ENCODE measurements at places on chromosomes 11 and 22.

GRCh38 chr11:76148941-76149613 is 57.2 kb downstream of the WNT11 start:
- no peak for DNase-seq

DNA sequence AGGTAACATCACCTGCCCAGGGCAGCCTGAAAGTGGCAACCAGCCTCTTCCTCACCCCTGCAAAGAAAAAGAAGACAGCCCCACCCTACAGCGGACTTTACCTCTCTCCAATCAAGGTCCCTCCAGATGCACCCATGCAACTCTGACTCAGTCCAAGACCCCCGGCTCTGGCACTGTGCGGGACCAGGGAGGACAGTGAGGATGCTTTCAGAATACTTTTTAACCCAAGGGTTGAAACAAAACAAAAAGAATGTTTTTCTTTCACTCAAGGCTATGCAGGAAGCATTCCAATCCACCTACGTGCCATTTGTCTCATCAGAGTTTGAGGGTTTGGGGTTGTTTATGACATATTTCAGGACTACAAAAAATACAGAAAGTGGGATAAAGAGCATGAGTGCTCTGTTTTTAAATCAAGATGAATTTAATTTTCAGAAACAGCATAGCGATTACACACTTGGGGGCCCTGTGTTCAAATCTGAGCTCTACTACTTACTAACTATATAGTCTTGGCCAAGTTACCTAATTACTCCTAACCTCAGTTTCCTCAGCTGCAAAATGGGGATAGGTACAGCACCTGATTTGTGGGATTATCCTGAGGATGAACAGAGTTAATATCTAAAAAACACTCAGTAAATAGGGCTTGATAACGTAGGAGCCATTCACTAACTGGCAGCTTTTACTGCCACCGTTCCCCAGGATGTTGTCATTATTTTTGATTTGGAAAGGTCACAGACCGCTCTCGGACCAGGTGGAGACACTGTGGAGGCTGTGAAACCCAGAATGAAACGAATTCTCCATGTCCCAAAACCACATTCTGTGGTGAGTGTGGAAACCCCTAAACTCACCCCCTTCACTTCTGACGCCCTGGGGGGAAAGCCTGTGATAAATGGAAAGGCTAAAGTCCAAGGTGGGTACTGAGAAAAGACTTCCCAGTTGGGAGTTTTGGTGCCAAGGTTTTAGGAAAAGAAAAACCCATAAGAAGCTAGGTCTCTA is 5.6 kb downstream of the PLAAT3 start:
- no peak for DNase-seq

GRCh38 chr11:45098929-45099328 is 47.5 kb upstream of the PRDM11 start:
- no peak for DNase-seq

GRCh38 chr22:26762503-26763472 is 105.4 kb downstream of the MIAT start:
- no peak for DNase-seq

GRCh38 chr11:85089654-85090053 is 537.5 kb downstream of the DLG2 start:
- no peak for DNase-seq

- DNase-seq: no peak
Measured at GRCh38 chr11:65207918-65208784, 26.4 kb downstream of the CAPN1 start.

DNA sequence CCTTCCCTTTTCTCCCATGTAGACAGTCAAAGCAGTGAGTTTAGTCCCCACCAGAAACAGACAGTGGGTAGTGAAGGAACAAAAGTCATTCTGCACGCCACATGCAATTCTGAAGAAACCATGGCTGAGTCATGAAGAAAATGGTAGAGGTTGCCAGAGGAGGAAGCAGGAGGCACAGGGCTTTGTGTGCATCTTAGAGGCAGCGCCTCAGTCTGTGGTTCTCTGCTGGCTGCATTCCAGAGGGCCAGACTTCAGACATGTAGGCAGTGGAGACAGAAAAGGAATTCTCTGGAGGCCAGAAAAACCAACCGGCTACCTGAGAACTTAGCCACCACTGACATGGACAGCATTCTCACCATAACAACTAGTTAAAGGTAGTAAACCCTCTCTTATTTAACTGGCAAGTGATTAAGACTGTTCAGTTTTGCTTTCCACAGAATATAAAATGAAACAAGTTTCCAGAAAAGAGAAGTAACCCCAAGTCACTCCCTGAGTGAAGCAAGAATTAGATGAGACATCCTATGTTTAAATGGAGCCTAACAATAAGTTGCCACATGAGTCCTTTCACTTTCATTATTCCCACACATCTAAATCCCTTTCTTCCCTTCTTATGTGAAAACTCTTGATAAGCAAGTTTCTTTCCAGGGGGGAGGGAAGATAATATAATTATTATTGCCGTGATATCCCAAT is 556.1 kb downstream of the SOX6 start:
- DNase-seq: peak; percentile 22

GRCh38 chr22:50505776-50506610 is 1.5 kb downstream of the LMF2 start:
- no peak for DNase-seq

- DNase-seq: no peak
Measured at GRCh38 chr11:45806072-45806933, 1.4 kb downstream of the SLC35C1 start.

DNA sequence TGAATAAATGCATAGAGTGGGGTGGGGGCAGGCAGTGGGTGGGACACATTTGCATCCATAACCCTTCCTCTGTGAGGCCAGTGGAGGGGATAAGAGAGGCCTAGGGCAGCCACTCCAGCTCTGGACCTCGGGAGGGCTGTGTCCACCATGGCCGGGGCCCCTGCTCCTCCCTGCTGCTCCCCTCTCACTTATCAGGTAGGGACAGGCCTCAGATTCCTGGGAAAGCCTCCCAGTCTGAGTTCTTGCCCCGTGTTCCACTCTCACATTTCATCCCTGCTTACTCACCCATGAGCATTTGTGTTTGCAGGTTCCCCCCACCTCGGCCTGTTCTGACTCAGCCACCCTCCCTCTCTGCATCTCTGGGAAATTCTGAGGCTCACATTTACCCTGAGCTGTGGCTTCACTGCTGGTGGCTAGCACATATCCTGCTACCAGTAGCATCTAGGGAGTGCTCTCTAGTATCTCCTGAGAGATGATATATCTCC is 128.7 kb upstream of the TOP3B start:
- peak; percentile 64 for DNase-seq

DNA sequence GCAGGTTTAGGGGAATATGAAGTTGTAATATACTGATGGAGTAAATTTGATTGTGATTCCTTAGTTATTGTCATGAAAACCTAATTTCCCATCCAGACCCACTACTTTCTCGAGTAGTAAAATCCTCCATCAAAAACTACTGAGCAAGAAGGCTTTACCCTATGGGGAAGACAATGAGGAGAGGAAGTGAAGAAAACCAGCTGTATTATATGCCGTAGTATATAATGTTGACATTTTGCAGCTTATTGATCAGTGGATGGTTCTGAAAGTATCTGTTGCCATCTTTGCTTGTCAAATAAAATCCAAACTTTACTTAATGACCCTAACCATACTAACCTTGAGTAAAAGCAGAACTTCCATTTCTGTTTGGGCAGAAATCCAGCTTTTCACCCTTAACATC is 292.8 kb upstream of the RAG2 start:
- no peak for DNase-seq

- no peak for DNase-seq
Measured at GRCh38 chr11:94879006-94879405, 94.3 kb downstream of the CWC15 start.

- peak; percentile 22 for DNase-seq
Measured at GRCh38 chr11:9004183-9004926, 554 bp upstream of the NRIP3 start.

DNA sequence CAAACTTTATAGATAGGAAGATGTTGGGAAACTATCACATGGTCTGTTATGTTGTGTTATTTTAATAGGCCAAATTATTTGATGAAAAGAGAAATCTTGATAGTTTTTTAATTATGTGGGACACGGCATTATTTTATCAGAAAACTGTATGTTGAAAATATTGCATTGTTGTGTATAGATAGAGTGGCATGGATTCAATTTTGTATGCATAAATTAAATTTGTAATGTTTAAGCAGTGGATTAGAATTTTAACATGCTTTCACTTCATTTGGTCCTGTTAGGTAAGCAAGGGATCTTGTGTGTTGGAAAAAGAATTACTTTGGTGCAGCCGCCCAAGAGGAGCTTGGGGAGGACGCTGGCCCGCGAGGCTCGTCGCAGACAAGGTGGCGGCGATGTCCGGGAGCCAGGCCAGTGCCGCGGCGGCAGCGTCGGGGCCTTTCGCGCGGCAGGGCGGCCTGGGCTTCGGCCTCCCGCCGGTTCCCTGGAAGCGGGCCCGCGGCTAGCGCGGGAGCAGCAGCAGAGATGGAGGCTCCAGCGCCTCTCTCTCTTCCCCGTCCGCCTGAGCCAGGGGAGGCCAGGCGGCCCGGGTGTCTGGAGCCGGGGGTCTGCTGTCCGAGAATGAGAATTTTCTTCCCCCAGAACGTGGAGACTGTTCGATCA is 82.7 kb downstream of the GGT1 start:
- DNase-seq: no peak

DNA sequence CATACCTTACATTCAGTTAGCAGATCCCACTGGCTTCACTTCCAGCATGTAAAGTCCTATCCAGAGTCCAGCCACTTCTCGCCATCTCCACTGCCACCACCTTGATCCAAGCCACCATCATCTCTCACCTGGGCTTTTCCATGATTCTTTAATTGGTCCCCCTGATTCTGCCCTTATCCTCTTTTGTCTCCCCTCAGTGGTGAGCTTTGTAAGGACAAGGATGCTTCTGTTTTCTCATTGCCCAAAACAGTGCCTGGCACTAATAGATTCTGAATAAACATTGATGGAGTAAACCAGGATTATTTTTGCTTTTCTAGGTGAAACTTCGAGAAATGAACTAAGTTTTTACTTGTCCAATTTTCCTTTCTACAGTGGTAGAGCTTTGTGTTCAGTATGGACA is 4.4 kb downstream of the POLA2 start:
- no peak for DNase-seq

GRCh38 chr22:40547729-40548143 is 88.8 kb downstream of the MRTFA start:
- DNase-seq: no peak

GRCh38 chr11:42025121-42025803 is 565.8 kb upstream of the LRRC4C start:
- no peak for DNase-seq

DNA sequence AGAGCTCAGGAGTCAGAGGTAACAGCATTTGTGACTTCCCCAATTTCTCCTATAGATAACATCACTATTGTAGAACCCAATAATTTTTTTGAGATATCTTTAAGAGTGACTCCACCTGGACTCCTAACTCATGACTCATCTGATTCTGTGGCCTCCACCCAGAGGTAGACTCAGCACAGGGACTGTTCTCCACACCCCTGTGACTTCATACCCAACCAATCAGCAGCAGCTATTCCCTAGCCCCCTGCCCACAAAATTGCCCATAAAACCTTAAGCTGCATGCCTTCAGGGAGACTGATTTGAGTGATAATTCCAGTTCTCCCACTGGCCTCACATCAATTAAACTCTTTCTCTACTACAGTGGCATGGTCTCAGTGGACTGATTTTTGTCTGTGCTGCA is 475.4 kb upstream of the FAT3 start:
- no peak for DNase-seq

DNA sequence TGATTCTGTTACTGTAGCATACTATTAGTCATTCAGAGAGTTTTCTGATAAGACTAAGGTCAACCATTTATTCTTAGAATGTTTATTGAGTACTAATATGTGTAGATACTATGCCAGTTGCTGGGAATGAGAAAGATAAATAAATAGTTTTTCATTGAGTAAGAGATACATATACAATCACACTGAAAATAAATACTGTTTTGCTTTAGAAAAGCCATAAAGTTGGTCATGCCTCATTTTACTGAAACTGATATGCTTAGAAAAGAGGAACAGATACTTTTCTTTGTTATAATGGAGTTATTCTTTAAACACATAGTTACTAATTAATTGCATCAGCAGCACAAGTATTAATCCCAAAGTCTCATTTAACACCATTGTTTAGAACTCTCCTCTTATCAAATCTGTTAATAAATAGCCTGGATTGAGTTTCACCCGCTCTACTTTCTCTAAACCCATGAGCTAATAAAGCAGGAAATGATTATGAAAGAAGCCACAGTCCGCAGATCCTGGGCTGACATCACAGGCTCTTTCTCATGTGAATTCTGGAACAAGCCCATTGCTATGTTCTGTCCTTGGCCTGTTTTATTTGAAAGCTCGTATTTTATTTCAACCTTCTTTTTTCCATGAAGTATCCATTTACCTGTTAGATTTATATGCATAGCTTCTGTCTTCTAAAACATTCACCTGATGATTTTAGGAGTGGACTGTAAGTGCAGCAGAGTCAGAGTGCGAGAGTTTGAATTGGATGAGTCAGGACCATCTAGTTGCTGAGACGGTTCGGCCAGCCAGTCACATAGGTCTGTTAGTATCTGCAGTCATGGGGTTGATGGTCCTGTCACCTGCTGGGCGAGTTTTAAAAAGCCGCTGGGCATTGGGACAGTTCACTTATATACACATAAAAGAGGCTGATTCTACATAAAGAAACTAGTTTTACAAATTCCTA is 35.5 kb downstream of the PIWIL4 start:
- peak; percentile 44 for DNase-seq

- DNase-seq: no peak
Measured at GRCh38 chr11:20821046-20821445, 151.7 kb downstream of the NELL1 start.

DNA sequence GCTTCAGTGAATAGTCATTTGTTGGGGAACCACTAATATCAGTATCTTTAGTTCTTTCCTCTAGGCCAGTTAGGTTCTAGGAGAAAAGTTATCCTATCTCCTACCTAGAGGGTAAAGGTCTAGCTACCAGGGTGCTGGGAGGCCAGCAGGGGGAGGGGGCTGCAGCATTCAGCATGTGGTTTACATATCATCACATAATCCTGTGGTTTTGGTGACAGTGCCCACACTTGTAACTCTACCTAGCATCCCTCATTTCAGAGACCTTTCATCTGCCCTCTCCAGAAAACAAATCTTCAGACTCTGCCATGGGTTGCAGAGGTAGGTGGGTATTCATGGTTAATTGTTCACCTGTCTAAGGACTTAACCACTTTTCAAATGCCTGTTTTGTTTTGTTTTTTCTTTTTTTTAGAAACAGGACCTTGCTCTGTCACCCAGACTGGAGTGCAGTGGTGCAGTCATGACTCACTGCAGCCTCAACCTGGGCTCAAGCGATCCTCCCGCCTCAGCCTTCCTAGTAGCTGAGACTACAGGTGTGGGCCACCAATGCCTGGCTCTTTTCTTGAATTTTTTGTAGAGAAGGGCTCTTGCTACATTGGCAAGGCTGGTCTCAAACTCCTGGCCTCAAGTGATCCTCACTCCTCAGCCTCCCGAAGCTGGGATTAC is 146.8 kb downstream of the ENTHD1 start:
- DNase-seq: peak; percentile 32

All from stimulated activated CD4-positive, alpha-beta T cell treated with anti-CD3 and anti-CD28 coated beads, Interleukin-15, amount 100 ng/mL, for 24 hours (primary cell).